Retina (tissue), 1 donor: ENCODE measurements at places on chromosomes 7 and 10.
A peak's percentile ranks its signal among the peaks of the same experiment; 100 is the strongest.

DNA sequence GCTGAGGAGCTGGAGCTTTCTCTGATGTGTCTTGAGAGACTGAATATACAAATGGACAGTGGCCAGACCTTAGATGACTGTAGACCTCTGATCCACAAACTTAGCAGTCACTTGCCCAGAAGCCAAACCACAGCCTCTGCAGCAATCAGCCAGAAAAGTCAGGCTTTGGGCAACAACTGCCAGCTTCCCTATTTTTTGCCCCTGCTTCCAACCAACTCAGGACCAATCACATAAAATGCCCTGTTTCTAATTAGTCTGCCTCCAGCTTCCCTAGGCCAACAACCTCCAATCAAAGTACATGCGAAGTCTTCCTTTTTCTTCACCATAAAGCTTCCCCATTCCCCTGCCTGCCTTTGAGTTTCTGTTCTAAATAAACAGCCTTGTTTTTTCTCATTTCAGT, 37.8 kb upstream of the CACUL1 start:
- no peak for DNase-seq

DNA sequence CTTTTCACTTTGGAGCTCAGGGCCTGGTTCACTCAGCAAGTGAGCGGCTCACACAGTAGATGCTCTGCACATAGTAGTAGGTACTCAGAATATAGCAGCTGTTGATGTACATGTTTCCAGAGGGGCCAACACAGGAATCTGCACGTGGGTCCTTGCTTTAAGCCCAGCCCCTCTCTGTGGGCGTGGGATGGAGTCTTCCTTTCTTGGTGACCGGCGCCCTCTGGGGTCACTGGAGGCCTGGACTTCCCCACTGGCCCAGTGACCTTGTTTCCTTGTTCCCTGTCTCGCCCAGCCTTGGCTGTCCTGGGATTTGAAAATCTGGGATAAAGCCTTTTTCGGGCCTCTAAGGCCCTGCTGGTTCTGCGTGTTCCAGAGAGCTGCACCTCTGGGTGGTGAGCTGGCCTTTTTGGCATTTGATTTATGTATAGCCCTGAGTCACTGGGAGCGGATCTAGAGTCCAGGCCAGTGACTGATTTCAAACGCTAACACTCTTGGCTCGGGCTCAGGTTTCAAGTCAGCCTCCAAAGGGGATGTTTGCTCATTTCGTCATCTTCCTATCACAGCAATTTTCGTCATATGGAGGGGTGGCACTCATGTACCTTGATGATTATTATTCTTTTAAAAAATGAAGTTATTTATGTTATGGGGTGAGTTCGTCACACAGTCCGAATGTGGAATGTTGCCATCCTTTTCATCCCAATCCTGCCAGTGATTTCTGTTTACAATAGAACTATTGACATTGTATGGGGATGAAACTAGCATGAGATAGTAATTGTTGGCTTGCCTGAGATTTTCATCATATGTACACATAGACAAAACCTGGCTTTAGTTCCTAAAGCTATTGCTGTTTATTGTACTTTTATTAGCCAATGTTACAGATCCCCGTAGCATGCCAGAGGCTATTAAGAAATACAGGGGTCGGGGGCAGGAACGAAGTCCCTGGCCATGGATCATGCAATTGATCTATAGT, 65.5 kb downstream of the CUX1 start:
- DNase-seq: no peak

DNA sequence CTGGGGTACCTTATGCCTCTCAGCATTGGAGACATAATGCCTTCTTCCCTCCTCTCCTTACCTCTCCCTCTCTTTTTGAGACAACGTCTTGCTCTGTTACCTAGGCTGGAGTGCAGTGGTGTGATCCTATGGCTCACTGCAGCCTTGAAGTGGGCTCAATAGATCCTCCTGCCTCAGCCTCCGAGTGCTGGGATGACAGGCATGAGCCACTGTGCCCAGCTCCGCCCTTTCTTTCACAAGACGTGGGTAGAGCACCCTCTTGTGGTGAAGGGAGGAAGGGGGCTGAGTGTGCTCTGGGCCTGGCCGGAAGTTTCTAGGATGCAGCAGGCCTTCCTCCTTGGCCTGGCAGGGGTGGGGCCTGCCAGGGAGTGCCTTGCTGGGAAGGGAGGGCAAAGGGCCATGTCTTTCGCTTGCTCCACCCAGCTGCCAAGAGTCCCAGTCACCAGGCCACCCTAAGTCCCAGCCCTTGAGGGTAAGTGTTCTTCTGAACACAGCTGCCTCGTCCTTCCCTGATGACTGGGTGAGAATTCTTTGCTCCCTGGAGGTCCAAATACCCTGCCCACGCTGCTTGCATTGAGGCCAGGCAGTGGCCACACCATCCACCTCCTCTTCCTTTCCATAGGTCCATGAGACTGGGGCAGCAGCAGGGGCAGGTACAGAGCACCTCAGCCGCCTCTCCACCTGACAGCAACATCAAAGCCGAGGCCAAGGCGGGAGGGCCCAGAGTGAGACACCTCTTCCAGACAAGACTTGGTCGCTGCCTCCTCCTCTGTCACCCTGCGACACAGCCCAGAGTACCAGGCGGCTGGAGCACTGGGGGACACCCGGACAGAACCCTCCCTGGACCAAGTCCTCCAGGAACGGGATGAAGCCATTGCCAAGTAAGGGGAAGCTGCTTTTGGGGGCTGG, 3.7 kb downstream of the ABHD11 start:
- peak; percentile 69 for DNase-seq

DNA sequence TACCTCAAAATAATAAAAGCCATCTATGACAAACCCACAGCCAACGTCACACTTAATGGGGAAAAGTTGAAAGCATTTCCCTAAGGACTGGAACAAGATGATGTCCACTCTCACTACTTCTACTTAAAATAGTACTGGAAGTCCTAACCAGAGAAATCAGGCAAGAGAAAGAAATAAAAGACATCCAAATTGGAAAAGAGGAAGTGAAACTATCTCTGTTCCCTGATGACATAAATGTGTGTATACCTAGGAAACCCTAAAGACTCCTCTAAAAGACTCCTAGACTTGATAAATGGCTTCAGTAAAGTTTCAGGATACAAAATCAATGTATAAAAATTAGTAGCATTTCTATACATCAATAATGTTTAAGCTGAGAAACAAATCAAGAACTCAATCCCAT, 314.1 kb downstream of the WDR37 start:
- DNase-seq: no peak

GRCh38 chr7:120021085-120021484, 251.9 kb upstream of the KCND2 start:
- no peak for DNase-seq

DNA sequence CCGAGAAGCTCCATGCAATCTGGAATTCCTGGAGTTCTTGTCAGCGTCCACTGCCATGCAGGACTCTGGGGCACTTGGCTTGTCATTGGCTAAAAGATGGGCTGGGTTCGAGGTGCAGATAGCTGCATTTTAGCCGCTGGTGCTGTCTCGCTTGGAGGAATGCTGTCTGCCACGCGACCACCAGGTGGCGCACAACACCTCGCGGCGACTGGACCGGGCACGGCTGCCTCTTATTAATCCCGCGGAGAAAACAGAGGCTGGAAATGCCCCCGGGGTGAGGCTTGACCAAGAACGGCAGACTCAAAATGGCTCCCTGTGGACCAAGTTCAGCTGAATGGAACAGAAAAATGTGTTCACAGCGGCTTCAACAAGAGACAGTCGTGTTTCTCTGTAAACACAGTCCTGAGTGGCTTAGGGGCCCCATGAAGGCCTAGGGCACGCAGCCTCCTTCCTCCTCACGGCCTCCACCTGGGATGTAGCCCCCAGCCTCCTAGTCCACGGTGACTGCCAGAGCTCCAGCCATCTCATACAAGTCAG, 46.2 kb downstream of the AOC1 start:
- DNase-seq: peak; percentile 85

DNA sequence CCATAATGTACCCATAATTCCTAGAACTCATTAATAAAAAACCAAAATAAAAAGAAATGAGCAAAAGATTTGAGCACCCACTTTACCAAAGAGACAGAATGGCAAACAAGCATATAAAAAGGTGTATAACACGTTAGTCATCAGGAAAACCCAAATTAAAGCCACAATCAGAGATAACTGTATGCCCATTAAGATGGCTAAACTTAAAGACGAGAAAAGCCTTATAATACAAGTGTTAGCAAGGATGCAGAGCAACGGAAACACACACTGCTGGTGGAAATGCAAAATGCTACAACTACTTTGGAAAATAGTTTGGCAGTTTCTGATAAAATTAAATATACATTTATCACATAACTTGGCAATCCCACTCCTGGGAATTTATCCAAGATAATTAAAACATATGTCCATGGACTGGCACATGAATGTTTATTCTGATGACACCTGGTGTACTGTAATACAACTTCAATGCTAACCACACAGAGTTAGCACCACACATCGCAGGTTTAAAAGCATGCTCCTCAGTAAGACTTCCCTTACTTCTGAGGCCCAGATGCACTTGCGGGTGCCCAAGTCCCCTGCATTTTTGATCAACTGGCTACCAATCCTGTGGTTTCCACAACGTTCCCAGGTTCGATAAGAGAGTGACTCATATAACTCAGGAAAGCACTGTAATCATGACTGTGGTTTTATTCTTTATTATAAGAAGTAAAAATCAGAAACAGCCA, 158.6 kb downstream of the SNX13 start:
- DNase-seq: no peak

GRCh38 chr10:3868271-3868664, 83.3 kb upstream of the KLF6 start:
- DNase-seq: no peak

DNA sequence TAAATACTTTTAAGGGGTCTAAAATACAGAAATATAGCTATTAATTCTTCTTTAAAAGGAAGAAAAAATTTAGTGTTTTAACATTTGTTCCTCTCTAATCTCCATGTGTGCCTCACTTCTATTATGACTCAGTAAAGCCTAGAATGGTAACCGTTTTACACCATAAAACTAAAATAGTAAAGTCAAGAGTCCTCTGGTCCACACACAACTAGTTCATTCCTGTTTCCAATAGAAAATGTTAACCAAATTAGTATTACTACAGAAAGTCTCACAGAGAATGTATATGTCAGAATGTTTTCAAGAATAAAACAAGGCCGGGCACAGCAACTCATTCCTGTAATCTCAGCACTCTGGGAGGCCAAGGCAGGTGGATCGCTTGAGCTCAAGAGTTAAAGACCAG, 55.8 kb downstream of the CNOT4 start:
- DNase-seq: no peak

DNA sequence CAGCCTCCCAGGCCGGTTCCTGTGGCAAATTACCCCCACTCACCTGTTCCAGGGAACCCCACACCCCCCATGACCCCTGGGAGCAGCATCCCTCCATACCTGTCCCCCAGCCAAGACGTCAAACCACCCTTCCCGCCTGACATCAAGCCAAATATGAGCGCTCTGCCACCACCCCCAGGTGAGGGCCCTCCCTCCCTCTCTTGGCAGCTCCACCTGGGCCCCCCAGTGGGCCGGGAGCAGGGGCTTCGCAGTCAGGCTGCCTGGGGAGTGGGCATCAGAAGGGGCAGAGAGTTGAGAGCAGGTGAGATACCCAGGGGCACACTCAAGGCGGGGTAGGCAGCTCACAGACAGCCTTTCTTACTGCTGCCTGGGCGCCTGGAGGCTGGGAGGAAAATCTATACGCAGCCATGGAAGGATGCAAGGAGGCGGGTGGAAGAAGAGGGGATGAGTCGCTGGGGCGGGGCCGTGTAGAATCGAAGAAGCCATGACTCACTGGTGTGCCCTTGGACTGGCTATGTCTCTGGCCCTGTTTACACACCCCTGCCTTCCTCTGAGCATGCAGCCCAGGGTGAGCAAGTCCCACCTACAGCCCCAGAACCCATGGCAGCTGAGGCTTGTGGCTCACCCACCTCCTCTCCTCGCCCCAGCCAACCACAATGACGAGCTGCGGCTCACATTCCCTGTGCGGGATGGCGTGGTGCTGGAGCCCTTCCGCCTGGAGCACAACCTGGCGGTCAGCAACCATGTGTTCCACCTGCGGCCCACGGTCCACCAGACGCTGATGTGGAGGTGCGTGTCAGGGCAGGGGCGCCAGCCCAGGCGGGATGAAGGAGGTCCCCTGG, 48.6 kb upstream of the PPIF start:
- no peak for DNase-seq

DNA sequence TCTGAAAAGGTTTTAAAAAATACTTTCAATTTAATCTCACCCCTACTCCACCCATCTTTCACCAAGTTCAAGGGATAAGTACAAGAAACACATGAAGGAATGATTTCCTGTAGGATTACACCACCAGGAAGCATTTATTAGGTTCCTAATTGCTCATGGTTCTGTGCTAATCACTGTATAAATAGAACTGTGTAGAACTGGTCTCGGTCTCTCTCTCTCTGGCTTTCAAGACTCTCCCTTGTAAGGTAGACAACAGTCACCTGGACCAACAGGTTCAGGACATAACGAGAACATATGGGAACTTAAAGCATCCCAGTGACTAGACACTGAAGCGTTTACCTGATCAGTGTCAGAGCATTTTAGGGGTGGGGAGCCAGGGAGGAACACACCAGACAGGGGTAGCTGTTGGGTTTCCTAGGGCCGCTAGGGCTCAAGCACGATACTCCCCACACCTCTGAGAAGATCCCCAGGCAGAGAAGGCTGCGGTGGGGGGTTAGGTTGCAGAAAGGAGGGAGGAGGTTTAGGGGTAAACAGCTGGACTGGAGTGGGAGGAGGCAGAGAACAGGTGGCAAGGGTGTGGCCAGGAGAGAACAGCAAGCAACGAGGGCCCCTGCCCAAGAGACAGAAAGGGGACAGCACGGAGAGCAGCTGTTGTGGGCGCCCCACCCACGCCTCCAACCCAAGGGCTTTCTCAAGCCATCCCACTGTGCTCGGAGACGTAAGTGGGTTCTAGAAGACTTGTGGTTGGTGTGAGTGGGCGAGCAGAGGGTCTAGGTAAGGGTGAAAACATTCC, 52.5 kb upstream of the USP6NL start:
- DNase-seq: no peak

DNA sequence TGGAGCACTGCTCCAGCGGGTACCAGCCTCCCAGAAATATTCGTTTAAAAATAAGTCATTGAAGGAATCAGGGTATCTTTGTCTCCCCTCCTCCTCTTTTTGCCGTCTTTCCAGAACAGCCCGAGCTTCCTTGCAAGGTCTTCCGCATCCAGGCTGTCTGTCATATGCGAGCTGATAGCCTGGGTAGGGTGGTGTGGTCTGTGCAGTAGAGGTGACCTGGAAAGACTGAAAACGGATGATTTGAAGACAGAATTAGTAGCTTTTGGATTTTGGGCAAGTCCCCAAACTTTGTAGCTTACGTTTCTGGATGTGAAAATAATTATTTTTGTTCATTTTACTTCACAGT, 480 bp downstream of the VPS50 start:
- DNase-seq: no peak

- no peak for DNase-seq
These were observed 5.6 kb downstream of the NFE2L3 start for GRCh38 chr7:26157520-26158105.

- no peak for DNase-seq
These were observed 88.8 kb downstream of the GSAP start for GRCh38 chr7:77327067-77327931.

DNA sequence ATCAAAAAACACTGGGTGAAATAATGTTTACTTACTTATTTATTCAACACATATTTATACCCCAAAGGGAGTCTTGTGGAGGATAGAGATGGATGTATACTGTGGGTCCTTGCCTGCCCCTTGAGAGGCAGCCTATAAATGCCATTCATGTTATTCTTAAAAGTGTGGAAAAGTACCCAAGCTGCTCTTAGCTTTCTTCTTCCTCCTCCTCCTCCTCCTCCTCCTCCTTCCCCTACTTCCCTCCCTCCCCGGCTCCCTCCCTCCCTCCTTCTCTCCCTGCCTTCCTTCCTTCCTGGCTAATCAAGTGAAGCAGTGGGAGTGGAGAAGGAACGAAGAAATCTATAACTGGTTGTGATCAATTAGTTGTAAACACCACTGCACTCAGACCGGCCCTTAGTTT, 21.2 kb upstream of the IGF2BP3 start:
- DNase-seq: no peak

- DNase-seq: no peak
These were observed 49.7 kb upstream of the ANTXRL start for GRCh38 chr10:46236941-46237681.
